ENCODE measurements at places on chromosomes 3 and 15. TPM values are rescaled to one million over a fixed set of nuclear protein-coding genes. Genes with fewer than 3 reads are reported as not detected.

Gene ZNF654
- 20.6 TPM for total RNA-seq

Gene CMC1
- 17.8 TPM for total RNA-seq

Gene GRK7
- total RNA-seq: 0.12 TPM

Gene ECE2
- total RNA-seq: not detected
